AG08396 (cell line): ENCODE measurements at places on chromosomes 12 and 14.

GRCh38 chr12:3896801-3897351, 23.7 kb upstream of the PARP11 start:
- DNase-seq: no peak

- no peak for DNase-seq
Observed at GRCh38 chr12:49033611-49034285, 15.2 kb upstream of the PRKAG1 start.

DNA sequence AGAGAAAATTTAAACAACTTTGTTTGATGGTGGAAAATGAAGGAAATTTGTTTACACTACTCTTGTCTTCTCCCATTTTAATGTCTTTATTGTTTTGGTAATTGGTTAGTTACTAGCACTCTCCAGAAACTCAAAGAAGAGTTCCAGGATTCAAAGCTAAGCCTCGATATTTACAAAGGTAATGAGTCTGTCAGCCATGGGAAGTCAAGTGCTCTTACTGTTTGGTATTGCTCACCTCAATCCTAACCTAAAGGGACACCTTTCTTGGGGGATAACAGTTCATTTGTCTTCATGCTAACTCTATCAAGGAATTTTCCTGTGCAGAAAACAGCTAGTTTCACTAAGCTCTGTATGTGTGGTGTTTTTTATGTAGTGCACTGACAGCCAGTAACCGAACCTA, 222.9 kb upstream of the LMO3 start:
- DNase-seq: no peak

- no peak for DNase-seq
Observed at GRCh38 chr12:84772281-84772680, 140.3 kb downstream of the SLC6A15 start.

DNA sequence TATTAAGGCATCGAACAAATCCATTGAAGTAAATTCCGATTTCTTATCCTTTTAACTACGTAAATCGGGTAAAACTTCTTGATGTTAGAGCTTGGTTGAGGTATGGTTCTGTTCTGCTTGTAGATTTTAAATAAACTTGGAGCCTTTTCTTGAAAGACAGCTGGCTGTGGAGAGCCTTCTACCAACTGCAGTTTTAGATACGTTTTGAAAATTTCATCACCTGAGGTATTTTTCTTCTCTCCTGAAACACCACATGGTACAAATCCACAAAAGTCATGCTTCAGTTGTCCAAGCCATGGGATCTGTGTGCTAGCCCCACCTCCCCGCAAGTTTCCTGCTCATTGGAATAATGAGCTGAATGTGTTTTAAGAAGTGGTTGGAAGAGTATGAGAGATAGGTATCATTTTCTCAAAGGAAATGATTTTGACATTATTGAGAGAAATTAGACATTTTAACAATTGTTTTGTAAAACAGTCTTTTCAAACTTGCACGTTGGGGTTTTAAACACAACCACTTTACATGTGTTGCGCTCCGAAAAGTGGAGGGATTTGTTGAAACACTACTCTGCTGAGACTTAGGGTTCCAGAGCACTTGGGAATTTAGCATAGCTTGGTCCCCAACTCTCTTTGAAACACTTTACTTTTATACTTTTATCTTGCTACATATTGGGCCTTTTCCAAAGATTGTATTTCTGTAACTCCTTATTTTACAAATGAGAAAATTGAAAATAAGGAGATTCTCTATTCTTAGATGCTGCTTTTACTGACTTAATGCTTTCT, 1.4 kb downstream of the PPM1A start:
- DNase-seq: peak; percentile 13
